ENCODE measurements at places on chromosomes 3 and 15.

GRCh38 chr3:138941259-138941885 is 5.6 kb downstream of the FOXL2 start:
- no peak for DNase-seq

- no peak for DNase-seq
These were observed 445.1 kb downstream of the MECOM start for GRCh38 chr3:169218314-169218983.

GRCh38 chr3:143276592-143276991 is 157.0 kb downstream of the CHST2 start:
- no peak for DNase-seq

- DNase-seq, result no peak
These were observed 202.1 kb downstream of the TBL1XR1 start for GRCh38 chr3:176994891-176995781.

- no peak for DNase-seq
These were observed 30.6 kb downstream of the IQGAP1 start for GRCh38 chr15:90418627-90419026.

DNA sequence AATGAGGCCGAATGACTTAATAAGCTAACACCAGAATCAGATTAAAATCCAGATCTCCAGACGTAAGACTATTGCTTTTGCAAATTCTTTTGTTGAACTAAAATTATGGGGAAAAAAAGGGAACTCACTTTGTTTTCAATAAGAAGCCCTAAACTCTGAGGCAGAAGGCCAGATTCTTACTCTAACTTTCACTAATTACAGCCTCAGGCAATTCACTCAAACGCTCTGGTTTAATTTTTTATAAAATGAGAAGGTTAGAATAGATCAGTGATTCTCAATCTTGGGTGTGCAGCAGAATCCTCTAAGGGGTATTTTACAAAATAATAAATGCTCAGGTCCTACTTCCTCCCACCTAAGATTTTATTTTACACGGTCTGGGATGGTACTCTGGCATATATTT is 38.1 kb downstream of the C3orf70 start:
- no peak for DNase-seq

DNA sequence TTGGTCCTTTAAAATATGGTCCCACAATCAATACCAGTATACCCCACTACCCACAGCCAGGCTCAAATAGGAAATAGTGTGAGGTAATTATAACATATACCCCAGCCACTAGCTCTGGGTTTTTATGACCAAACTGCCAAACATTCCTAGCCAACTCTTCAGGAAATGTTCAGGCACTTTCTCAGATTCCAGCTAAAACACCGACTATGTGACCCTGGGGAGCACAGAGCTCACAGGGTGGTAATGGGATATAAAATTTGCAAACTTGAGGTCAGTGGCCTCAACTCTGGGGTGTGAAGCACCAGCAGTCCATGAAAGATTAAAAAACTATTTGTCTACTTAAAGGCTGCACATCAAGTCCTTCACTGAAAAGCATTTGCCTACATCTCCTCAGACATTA is 12.9 kb downstream of the FBN1 start:
- no peak for DNase-seq
